Stimulated activated CD8-positive, alpha-beta memory T cell treated with anti-CD3 and anti-CD28 coated beads, Interleukin-4, amount 100 ng/mL, for 4 hours (primary cell): ENCODE measurements at places on chromosomes 5 and 9.

GRCh38 chr5:61299261-61299681 lies 32.8 kb upstream of the ZSWIM6 start:
- DNase-seq: no peak

DNA sequence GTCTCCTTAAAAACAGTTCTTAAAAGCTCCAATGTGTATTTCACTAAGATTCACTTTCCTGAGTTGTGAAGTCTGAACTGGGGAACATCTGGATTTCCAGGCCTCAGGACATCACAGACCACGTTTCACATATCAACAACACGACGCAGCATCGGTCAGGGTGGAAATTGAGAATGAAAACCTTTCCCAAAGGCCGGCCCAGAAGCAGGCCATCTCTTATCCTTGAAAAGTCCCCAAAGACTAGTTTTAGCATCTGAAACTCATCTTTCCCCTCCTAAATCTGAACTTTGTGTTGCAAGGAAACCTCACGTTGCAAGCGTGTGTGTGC lies 96.4 kb upstream of the COL5A1 start:
- no peak for DNase-seq

GRCh38 chr9:133679056-133679455 lies 42.9 kb downstream of the DBH start:
- DNase-seq: no peak

- no peak for DNase-seq
These were observed 521.2 kb downstream of the CHSY3 start for GRCh38 chr5:130425424-130425823.

DNA sequence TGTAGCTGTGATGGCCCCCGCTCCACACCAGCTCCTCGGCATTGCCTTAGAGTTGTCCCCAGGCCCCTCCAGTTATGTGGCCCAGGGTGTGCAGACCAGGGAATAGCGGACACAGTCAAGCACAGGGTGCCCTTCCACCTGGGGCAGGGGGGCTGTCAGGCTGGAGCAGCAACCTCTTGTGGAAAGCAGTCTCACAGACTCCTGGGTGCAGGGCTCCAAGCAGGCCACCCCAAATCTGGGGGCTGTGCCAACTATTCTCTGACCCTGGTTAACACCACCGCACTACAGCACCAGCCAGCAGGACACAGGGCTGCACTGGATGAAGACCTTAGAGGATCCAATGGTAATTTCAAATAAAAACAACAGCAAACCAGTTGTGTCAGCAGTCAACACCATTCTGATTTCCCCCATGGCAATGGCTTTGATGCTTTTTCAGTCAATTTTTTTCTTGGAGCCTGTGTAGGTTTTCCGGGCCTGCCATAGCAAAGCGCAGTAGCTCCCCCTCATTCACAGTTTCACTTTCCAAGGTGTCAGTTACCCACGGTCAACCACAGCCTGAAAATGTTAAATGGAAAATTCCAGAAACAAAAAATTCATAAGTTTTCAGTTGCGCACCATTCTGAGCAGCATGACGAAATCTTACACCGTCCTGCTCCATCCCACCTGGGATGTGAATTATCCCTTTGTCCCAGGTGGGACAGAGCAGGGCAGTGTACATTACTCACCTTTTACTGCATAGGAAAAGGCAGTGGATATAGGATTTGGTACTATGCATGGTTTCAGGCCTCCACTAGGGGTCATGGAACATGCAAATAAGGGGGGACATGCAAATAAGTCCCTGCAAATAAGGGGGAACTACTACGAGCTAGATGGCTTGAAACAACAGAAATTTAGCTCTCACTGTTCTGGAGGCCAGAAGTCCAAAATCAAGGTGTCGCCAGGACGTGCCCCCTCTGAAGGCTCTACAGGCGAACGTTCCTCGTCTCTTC lies 49.0 kb downstream of the C5orf15 start:
- DNase-seq: no peak

DNA sequence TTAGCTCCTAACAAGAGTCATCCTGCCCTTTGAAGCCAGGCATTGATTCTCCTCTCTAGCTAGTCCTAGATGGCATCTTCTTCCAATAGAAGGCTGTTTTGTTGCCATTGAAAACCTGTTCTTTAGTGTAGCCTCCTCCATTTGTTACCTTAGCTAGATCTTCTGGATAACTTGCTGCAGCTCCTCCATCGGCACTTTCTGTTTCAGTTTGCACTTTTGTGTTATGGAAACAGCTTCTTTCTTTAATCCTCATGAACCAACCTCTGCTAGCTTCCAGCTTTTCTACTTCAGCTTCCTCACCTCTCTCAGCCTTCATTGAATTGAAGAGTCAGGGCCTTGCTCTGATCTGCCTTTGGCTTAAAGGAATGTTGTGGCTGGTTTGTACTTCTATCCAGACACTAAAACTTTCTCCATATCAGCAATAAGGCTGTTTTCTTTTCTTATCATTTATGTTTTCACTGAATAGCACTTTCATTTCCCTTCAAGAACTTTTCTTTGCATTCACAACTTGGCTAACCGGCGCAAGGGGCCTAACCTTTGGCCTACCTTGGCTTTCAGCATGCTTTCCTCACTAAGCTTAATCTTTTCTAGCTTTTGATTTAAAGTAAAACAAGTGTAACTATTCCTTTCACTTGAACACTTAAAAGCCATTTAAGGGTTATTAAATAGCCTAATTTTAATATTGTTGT lies 166.5 kb upstream of the SLC12A2 start:
- DNase-seq: no peak

- DNase-seq: no peak
These were observed 12.9 kb upstream of the ZNF782 start for GRCh38 chr9:96867079-96867804.

- no peak for DNase-seq
These were observed 110.0 kb downstream of the PAM start for GRCh38 chr5:102865171-102865509.

GRCh38 chr5:137566780-137567179 lies 67.7 kb upstream of the SPOCK1 start:
- DNase-seq: no peak

DNA sequence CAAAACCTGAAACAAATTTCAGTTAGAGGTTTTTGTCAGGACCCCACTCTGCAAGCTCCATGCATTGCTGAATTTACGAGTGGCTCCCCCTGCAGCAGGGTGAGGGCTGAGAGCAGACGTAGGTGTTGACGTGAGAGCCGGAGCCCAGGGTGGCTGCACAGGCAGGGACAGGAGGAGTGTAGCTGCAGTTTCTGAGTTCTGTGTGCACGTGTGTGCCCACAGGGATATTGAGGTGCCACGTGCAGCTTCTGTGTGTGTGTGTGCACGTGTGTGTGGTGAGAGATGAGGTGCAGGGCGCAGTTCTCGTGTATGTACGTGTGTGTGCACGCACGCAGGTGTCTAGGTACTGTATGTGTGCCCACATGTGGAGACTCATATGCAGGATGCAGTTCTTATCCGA lies 14.6 kb downstream of the PLEKHG4B start:
- DNase-seq: no peak

DNA sequence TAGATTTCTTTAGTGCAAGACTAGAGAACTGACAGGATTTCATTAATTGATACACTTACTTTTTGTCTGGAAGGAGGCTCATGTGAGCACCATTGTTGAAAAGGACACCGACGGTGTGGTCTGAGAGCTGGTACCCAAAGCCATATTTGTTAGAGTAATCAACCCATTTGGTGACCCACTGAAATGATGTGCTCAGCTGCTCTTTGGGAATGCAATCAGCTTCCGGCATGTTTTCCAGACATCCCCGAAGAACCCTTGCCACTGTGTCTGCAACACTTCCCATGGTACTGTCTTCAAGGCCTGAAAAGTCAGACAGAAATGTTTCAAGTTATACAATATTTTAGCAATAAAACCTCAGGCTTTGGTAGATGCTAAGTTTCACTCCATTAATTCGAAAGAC lies 4.4 kb downstream of the PLK2 start:
- no peak for DNase-seq

- DNase-seq: no peak
These were observed 26.3 kb downstream of the SPATA31C1 start for GRCh38 chr9:87944096-87944495.

DNA sequence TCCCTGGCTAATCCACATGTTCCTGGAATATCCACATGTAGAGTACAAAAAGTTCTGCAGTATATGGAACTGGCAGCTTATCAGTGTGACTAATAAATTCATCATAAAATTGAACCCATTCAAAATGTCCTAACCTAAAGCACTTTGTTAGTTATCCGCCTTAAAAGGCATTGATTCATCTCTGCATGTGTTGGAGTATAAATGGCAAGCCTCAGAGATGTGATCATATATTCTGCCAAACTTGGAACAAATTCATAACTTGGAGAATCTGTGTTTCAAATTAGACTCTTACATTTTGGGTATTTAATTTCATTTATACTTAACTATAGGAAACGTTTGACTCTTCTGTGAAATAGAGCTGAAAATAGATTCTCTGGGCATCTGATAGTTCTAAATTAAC lies 25.2 kb upstream of the NREP start:
- DNase-seq: no peak
